ENCODE measurements at places on chromosomes 12 and 14.

GRCh38 chr12:125303337-125303736 lies 238.1 kb downstream of the AACS start:
- DNase-seq: no peak
- no peak overlapping the region for H3K27ac ChIP-seq
- H3K4me3 ChIP-seq: no peak overlapping the region
- no peaks in the 10 kb centered on the region for H3K36me3 ChIP-seq

DNA sequence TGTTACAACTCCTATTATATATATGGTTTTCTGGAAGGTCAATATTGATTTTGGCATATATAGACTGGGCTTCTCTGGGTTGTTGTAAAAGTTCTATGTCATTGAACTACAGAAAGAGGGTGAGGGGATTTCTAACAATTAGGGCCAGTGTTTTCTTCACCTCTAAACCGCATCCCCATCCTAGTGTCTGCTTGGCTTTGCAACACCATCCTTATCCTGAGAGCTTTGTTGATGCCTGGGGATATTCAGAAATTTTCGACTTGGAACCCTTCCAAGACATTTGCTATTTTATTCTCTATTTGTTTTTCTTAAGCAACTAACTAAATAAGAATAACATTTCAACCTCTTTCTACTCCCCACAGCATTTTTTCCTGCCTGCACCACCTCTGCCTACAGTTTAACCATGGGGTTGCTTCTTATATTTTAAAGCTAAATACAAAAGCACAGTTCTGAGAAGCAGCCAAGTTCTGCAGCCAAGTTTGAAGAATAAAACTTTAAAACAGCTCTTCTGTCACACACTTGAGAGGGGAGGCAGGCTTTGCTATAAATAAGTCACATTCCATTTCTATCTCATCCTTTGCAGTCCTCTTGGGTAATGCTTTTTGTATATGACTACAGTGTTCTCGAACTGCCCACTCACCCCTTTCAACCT lies 53.4 kb downstream of the RGS6 start:
- H3K36me3 ChIP-seq: peaks cover 4% of the 10 kb centered on the region
- DNase-seq: peak; percentile 32
- peaks cover 4% of the 10 kb centered on the region for H3K4me1 ChIP-seq
- H3K4me3 ChIP-seq: no peak overlapping the region

DNA sequence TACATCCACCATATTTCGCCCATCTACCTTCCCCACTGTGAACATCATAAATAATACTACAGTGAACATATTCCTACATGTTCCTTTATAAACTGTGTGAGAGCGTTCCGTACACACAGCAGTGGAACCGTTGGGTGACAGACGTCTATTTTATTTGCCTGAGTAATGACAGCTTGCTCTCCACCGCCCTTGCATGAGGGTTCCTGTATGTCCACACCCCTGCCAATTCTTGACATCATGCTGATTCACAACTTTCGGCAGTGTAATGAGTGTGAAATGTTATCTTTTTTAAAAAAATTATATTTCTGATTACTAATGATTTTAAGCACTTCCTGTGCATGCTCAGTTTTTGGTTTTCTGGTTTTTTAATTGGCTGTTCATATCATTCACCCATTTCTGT lies 4.3 kb upstream of the RAD52 start:
- H3K36me3 ChIP-seq: no peaks in the 10 kb centered on the region
- no peak overlapping the region for H3K27ac ChIP-seq
- H3K27me3 ChIP-seq: no peaks in the 10 kb centered on the region
- DNase-seq: peak; percentile 52
- peaks cover 7% of the 10 kb centered on the region for H3K4me1 ChIP-seq

DNA sequence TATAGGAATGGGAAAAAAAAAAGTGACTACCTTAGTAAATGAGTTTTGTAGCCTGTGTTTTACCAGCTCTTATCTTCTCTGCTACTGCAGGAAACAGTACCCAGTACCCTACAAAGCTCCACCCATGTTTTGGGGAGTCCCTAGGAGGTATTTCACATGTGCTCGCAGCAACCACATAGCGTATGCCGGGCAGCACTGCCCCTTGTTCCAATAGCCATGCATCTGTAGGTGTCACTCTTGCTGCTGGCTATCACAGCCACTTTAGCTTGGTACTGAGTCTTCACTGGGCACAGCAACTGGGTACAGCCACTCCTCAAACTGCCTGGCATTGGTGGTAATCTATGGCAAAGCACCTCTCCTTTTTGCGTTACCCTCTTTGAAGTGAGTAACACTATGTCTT lies 2.0 kb upstream of the MDM1 start:
- H3K27ac ChIP-seq: no peak overlapping the region
- H3K36me3 ChIP-seq: no peaks in the 10 kb centered on the region
- H3K4me1 ChIP-seq: peaks cover 39% of the 10 kb centered on the region
- H3K27me3 ChIP-seq: no peaks in the 10 kb centered on the region
- no peak for DNase-seq
- H3K4me3 ChIP-seq: no peak overlapping the region

DNA sequence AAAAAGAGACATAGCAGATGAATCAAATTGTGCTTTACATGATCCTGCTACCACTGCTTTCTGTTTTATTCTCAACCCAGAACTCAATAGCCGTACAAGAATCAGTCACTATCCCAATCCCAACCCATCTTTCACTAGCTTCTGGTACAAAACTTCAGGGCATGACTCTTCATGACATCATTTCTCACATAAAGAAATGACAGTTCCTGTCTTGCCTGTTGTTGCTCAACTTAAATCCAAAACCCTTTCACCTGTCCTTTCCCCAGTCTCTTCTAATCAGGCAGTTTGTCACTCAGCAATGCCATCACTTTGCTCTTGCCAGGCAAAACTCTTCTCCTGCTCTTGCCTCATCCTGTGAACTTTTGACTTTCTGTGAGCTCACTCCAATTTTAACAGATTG lies 962.8 kb downstream of the GALC start:
- peak; percentile 28 for DNase-seq
- H3K27me3 ChIP-seq: no peaks in the 10 kb centered on the region
- no peaks in the 10 kb centered on the region for H3K36me3 ChIP-seq

- H3K4me3 ChIP-seq: no peak overlapping the region
- H3K27me3 ChIP-seq: peaks cover 13% of the 10 kb centered on the region
- no peak for DNase-seq
- no peaks in the 10 kb centered on the region for H3K4me1 ChIP-seq
- no peaks in the 10 kb centered on the region for H3K36me3 ChIP-seq
- no peak overlapping the region for H3K27ac ChIP-seq
Observed at GRCh38 chr14:47626151-47627035, 49.0 kb downstream of the MDGA2 start.

DNA sequence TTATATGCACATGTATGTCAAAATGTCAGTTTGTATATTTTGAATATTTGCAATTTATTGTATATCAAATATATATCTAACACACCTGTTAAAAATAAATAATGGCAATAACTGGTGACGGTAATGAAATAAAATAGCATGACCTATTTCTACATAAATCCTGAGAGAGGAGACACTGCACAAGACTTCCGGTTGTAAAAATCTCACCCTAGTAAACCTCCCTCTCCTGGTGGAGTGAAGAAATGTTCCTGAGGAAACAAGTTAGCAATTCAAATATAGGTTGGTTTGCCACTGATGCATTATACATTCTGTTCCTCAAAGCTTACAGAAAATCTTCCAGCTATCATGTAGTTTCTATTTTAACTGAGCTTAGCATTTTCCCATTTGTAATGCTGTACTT lies 166.1 kb upstream of the SYT10 start:
- no peaks in the 10 kb centered on the region for H3K36me3 ChIP-seq
- DNase-seq: peak; percentile 43
- H3K27me3 ChIP-seq: peaks cover 27% of the 10 kb centered on the region
- no peak overlapping the region for H3K27ac ChIP-seq

GRCh38 chr14:89013098-89013504 lies 188.7 kb downstream of the TTC8 start:
- peak; percentile 33 for DNase-seq
- H3K27me3 ChIP-seq: no peaks in the 10 kb centered on the region
- no peaks in the 10 kb centered on the region for H3K4me1 ChIP-seq
- no peak overlapping the region for H3K27ac ChIP-seq
- no peaks in the 10 kb centered on the region for H3K36me3 ChIP-seq

DNA sequence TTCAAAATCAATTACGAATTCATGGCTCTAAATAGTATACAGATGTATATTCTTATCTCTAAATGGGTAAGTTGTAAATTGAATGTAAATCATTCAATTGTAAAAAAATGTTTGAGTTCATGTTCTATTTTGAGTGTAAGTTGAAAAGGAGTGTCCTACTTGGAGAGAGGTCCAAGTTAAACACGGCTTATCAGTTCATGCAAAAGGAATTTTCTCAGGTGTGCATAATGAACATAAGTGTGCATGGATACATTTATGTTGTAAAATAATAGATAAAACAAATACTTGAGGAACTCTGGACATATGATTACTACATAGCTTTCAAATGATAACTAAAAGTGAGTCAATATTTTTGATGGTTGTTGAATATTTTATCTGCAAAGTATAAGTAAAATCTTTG lies 79.5 kb downstream of the PPFIA2 start:
- no peak for DNase-seq
- no peaks in the 10 kb centered on the region for H3K36me3 ChIP-seq
- H3K27ac ChIP-seq: no peak overlapping the region
- peaks cover 17% of the 10 kb centered on the region for H3K27me3 ChIP-seq
